ENCODE measurements at places on chromosomes 1 and 21.
A peak's percentile ranks its signal among the peaks of the same experiment; 100 is the strongest.

DNA sequence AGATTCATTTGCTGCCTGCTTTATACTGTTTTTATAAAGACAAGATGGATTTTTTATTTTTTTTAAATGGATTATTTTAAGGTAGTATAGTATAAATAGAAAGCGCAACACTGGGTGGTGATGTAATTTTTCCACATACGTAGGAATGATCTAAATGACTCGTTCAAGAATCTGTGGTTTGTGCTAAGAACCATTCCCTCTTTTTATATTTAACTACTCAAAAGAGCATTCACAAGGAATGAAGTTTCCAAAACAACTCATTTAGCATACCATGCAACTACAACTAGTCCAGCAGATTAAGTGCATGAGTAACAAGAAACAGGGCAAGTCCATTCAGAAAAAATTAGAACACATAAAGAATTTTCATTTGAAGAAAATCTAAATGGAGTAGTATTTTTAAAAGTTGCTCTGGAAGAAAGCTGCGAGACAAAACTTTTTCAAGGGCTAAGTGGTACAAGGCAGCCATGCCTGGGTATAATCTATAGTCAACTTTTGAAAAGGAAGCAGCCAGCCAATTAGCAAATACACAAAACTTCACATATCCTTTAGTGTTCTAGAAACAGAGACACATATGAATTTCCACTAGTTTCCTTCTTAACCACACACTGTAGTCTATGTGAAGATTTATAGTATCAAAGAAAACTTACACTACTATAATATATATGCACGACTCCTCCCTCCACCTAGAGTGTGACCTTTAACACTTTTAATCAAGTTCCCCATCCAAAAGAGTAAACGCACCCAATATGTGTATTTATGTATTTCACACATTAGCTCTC lies 23.4 kb downstream of the GTF2B start:
- peak; percentile 79 for DNase-seq

- no peak for DNase-seq
These were observed 141.0 kb upstream of the HP1BP3 start for GRCh38 chr1:20928146-20928545.

DNA sequence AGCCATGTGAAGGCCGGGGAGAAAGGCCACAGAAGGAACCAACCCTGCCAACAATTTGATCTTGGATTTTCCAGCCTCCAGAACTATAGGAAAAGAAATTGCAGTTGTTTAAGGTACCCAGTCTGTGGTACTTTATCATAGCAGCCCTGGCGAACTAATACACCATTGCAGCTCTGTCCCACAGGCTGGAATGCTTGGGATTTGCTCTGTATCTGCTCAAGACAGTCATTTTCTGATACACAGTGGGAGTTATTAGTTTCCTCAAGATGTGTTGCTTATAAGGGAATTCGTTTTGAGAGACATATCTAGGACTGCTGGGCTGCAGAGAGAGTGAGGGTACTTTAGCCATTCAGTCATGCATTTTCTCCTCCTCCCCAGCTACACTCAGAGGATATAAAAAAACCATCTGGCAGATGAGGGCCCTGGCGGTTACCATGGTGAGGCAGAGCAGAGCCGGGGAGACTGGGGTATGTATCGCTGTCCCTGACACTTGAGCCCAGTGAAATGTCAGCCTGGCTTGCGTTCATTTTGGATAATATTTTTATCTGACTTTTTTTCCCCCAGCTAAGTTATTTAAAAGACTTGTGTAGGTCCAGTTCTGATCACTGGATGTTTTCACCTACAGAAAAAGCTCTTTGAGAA lies 104.6 kb downstream of the DIRAS3 start:
- peak; percentile 54 for DNase-seq

DNA sequence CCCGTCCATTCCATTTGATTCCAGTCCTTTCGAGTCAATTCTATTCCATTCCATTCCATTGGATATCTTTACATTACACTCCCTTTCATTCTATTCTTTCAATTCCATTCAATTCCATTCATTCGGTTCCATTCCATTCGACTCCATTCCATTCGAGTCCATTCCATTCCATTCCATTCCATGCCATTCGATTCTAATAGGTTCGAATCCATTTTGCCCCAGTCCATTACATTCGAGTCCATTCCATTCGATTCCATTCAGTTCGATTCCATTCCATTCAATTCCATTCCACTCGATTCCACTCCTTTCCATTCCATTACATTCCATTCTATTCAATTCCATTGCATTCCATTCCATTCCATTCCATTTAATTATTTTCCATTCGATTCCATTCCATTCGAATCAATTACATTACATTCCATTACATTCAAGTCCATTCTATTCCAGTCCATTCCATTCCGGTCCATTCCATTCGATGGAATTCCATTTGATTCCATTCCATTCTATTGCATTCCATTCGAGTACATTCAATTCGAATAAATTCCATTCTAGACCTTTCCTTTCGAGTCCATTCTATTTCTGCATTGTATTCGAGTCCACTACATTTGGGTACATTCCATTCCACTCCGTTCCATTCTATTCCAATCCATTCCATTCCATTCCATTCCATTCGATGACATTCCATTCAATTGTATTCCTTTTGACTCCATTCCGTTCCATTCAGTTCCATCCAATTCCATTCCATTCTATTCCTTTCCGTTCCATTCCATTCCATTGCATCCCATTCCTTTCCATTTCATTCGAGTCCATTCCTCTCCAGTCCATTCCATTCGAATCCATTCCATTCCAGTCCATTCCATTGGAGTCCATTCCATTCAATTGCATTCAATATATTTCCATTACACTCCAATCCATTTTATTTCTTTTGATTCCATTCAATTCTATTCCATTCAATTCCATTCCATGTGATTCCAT lies 2604.8 kb upstream of the TPTE start:
- DNase-seq = no peak

DNA sequence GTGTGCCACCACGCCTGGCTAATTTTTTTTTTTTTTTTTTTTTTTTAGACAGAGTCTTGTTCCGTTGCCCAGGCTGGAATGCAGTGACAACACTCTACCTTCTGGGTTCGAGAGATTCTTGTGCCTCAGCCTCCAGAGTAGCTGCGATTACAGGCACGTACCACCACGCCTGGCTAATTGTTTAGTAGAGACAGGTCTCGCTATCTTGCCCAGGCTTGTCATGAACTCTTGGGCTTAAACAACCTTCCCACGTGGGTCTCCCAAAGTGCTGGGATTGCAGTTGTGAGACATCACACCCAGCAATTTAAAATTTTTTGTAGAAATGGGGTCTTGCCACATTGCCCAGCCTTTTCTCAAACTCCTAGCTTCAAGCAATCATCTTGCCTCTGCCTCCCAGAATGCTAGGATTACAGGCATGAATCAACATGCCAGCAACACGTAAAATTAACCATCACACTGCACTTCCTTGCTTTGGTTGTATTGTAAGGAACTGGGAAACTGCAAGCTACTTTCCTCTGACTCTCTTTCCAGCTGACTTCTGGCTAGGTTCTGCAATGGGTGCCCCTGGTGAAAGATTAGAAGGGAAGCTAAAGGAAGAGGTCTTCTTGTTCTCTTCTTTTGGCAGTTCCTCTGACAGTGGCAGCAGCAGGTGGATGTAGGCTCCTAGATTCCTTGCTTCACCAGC lies 13.9 kb upstream of the IL6R start:
- no peak for DNase-seq

DNA sequence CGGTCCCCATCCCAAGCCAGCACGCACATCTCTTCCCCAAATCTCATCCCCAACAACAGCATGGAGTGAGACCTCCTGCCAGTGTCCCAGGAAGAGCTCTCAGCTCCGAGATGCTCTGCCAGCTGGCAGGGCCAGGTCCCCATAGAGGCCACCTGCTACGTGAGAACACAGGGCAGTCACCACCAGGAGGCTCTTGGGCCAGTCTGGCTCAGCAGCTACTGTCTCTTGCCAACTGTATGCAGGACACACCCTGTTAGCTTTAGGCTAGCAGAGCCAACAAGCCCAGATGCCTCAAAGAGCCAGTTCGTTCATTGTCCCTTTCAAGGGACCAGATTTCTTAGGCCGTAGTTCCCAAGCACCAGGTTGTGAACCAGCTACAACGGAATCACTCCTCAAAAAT lies 36.9 kb downstream of the FBXO2 start:
- DNase-seq = no peak

DNA sequence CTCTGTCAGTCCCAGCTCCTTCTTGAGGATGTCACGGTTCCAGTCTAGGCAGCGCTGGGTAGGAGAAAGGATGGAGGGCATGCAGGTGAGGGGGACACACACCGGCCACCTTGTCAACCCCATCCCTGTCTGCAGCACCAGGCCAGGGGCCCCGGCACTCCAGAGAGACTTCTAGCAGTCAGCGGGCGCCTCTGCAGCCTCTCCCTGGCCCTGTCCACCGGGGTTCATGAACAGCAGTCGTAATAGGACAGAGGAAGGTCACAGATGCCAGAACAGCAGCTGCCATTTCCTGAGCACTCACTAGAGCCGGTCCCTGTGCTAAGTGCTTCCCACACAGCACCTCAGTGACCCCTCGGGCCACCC lies 16.3 kb upstream of the SDHB start:
- no peak for DNase-seq

GRCh38 chr1:71994646-71995045 lies 287.7 kb downstream of the NEGR1 start:
- DNase-seq = no peak

DNA sequence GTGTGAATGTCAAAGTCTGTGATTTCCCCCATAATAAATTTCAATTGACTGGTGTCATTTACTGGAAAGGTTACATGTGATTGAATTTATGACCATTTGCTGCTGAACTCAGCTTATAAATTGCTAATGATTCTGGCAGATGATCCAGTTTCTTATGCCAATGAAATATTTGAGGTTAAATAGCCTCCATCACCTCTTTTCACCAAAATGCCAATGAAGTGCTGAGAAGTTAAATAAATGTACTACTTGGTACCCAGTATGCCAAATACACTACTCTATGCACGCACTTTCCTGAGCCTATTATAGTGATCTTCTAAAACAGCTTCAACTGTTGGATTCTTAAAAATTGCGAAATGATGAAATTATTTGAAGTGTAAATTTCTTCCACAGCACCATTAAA lies 741.4 kb downstream of the PLA2G4A start:
- no peak for DNase-seq

- DNase-seq = peak; percentile 82
These were observed 27.2 kb downstream of the HSPG2 start for GRCh38 chr1:21909787-21910503.

Data from fibroblast of skin of abdomen (primary cell).